M059J (cell line): ENCODE measurements at places on chromosomes 16 and 17.

GRCh38 chr17:31494259-31495021 lies 103.0 kb downstream of the RAB11FIP4 start:
- DNase-seq = no peak

- DNase-seq = no peak
These were observed 9.2 kb upstream of the ACSF3 start for GRCh38 chr16:89084411-89084810.

GRCh38 chr17:79811868-79812352 lies 15.0 kb upstream of the CBX8 start:
- no peak for DNase-seq

DNA sequence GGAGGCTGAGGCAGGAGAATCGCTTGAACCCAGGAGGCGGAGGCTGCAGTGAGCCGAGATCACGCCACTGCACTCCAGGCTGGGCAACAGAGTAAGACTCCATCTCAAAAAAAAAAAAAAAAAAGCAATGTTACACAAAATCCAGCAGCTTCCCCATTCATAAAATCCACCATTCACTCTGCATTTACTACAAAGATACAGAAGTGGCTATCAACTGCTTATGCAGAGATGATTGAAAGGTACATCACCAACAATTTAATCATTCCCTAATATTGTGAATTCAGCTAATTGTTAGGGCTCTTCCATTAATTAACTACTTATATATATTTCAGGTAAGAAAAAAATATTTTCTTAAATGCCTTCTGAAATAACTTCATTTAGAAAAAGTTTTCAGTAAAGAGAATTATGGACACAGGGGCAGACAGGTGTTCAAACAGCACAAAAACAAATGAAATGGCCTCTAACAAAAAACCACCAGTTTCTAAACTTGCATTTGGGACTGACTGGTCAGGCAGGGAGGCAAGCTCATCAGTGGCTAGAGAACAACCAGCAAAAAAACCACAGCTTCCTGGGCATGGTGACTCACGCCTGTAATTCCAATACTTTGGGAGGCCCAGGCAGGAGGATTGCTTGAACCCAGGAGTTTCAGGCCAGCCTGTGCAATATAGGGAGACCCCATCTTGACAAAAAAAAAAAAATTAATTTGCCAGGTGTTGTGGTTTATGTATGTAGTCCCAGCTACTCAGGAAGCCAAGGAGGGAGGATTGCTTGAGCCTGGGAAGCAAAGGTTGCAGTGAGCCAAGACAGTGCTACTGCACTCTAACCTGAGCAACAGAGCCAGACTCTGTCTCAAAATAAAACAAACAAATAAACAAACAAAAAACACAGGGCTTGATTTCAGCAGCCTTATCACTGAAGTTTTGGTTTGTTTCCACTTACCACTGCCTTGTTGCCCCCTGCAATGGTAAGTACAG lies 26.3 kb downstream of the ERN1 start:
- peak; percentile 81 for DNase-seq

- no peak for DNase-seq
These were observed 97.0 kb upstream of the FA2H start for GRCh38 chr16:74871608-74872007.

DNA sequence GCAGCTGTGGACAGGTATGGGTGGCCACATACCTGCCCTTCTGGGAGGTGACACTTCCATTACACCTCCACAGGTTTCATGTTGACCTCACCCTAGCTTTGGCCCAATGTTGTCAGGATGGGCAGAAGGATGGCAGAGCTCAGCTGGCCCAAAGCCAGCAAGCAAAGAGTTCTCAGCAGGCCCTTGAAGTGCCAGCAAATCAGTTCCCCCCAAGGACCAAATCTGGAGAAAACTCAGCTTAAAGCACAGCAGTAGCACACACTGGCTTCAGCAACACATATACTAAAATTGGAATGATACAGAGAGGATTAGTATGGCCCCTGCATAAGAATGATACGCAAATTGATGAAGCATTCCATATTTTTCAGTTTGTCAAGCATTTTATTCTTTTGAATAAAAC lies 13.4 kb downstream of the ARL4D start:
- DNase-seq = no peak

DNA sequence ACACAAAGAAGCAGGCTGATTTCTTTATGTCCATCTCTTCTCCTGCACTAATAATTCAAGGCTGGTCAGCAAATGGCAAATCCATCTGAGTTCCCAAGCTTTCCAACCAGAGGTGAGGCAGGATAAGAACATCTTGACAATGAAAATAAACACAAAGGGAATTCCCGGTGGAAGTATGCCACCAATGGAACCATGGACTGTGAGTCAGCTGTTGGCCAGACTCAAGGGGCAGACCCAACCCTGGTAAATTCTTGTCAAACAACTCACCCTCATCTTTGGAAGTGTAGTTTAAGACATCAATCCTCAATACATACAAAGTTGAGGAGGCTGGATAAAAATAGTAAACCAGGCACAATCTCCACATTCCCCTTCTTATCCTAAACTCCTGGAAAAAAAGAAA lies 74.3 kb upstream of the CES5A start:
- peak; percentile 67 for DNase-seq

DNA sequence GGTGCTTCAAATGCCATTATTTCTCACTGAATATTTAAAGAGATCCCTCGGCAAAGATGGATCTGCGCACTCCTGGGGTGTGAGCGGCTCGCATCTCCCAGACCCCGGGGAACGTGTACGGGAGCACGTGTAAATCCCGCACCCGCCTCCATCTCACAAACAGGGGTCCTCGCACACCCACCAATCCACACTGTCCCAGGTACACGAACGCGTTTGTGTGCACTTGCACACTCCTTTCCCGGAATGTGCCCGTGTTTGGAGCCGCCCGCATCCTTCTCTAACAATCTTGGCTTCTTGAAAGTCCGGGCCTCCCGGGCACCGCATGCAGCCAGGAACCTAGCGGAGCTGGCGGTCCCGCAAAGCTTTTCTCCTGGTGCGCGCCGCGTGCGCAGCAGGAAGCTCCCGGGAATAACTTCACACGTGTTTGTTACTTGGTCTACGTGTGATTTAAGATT lies 2.5 kb upstream of the SALL1 start:
- DNase-seq = peak; percentile 45

- DNase-seq = peak; percentile 99
These were observed 47.2 kb downstream of the HOXB1 start for GRCh38 chr17:48483471-48484131.

DNA sequence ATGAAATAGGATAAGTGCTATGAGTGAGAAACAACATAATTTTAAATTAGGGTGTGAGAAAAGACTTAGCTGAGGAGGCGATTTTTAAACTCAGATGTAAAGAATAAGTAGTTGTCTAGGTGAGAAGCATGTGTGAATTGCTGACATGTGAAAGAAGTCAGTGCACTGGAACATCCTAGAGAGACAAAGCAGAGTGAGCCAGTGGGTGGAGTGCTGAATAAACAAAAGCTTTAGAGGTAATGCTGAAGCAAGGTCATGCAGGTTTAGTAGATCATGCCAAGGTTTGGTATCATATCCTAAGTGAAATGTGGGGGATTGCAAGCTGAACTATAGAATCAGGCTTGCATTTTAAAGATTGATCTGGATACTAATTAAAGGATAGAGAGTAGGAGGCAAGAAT lies 89.4 kb downstream of the KIF2B start:
- no peak for DNase-seq

DNA sequence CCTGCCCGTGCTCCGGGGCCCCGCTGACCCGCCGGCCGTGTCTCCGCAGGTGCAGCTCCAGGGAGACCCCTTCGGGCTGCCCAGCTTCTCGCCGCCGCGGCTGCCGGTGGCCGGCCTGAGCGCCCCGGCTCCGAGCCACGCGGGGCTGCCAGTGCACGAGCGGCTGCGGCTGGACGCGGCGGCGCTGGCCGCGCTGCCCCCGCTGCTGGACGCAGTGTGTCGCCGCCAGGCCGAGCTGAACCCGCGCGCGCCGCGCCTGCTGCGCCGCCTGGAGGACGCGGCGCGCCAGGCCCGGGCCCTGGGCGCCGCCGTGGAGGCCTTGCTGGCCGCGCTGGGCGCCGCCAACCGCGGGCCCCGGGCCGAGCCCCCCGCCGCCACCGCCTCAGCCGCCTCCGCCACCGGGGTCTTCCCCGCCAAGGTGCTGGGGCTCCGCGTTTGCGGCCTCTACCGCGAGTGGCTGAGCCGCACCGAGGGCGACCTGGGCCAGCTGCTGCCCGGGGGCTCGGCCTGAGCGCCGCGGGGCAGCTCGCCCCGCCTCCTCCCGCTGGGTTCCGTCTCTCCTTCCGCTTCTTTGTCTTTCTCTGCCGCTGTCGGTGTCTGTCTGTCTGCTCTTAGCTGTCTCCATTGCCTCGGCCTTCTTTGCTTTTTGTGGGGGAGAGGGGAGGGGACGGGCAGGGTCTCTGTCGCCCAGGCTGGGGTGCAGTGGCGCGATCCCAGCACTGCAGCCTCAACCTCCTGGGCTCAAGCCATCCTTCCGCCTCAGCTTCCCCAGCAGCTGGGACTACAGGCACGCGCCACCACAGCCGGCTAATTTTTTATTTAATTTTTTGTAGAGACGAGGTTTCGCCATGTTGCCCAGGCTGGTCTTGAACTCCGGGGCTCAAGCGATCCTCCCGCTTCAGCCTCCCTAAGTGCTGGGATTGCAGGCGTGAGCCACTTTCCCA lies 5.9 kb downstream of the CTF1 start:
- peak; percentile 64 for DNase-seq

DNA sequence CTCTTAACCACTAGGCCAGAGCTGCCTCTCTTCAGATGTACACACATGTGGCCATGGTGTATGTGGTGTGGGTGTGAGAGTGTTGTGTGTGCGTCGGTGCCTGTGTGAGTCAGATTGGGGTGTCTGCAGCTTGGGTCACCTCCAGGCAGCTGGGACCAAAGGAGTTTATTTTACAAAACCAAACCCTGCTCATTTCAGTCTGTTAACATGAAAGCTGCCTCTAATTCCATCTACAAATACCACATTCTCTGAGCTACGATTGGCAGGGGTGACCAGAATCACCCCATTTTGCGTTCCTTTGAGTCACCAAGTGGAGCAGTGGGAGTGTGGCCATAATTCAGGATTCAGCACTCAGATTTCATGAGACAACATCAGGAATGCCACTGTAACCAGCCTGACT lies 105.3 kb downstream of the IRX5 start:
- DNase-seq = peak; percentile 29

DNA sequence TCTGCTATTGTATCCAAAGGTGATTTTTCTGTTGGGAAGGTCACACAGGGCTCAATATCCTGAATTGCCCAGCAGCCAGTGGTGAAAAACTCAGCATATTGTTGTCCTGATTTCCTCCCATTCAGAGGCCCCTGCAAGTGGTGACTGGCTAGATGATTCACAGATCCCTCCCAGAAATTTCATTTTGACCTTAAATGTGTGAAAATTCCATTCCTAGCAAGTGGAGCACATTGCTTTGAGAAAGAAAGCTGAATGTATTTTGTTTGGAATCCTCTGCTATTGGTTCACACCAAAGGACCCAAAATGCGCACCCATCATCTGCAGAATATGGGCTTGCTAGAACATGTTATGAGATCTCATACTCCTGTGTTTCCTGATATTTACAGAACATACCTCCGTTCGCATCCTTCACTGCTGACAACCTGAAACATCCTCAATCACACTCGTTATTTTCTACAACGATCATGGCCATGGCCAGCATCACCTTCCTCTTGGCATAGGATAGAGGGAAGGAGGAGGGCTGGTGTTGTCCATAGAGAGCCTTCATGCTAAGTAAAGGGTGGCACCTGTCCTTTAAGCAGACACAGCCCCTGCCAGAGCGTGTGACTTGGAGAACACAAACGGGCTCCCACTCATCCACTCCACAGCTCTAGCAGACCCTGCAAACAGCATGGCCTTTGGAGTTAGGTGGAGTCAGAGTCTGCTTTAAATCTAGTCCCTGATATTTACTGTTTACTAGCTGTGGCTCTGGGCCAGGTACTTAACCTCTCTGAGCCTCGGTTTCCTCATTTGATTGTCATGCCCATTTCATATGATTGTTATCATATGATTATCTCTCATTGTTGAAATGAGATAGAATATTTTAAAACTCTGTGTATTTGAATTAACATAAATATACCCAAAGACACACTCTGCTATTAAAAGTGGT lies 30.4 kb upstream of the NFAT5 start:
- DNase-seq = peak; percentile 39

DNA sequence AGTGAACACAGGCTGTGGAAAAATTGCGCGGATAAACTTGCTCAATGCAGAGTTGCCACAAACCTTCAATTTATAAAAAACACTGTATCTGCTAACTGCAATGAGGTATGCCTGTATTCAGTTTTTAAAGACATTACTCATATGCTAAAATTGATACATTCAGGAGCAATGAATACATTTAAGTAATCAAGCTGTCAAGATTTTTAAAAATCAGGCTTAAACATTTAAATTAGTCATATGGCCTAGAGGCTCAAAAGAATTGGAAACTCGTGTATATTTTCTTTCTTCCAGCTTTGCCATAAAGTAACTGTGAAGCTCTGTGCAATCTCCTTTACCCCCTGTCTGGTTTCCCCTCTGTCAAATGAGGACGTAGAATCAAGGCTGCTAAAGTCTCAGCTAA lies 4.1 kb downstream of the SYNRG start:
- peak; percentile 43 for DNase-seq

- no peak for DNase-seq
These were observed 342.5 kb downstream of the CPPED1 start for GRCh38 chr16:12461201-12461600.

DNA sequence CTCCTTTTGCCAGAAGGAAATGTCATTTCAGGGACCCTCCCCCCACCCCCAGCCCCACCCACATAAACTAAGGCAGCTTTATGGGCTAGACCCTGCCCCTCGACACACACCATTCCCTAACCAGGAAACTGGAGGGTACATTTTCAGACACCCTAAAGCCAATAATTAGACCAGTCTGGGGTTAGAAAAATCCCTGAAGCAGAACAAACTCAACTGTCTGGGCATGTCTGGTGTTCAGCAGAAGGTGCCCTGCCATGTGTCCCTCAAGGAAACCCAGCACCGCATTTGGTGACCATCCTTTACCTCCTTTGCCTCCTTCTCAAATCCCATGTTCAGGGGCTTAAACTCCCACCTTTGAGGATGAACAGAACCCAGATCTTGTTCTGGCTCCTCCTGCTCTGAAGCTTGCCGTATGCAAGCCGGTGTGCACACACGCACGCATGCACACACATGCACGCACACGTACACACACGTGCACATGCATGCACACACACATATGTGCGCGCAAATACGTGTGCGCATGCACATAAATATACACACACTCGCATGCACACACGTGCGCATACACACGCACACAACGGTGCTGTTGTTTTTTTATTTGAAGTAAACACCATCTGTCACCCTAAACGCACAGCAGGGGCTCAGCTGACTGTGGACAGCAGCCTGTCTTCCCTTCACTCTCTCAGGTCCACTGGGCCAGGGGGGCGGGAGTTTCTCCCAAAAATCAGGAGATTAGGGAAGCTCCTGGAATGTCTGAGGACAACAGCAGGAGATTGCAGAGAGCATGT lies 156.8 kb upstream of the TNRC6C start:
- no peak for DNase-seq

DNA sequence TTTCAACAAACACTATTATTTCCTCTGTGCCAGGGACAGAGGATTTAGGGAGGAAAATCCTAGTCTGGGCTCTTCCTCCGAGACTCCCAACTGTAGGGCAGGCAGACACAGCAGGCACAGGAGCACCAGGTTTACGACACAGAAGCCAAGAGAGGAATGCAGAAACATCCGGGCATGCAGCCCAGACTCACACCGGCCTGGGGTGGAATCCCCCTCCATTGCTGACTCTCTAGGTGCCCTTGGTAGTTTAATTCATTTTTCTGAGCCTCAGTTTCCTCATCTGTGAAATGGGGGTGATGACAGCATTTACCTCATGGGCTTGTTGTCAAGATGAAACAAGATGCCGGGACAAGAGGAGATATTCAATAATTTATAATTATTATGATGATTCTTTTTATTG lies 14.9 kb downstream of the CA4 start:
- DNase-seq = peak; percentile 30
